ENCODE measurements at places on chromosomes 6 and 20. TPM values are rescaled to one million over a fixed set of nuclear protein-coding genes. Genes with fewer than 3 reads are reported as not detected.

Gene KIAA0408
- polyA plus RNA-seq, result 0.14 TPM

Gene BPIFA3
- polyA plus RNA-seq, result not detected

Gene CD93
- not detected for polyA plus RNA-seq

Gene HLA-DOB
- polyA plus RNA-seq, result 0.48 TPM

Gene TCP11
- not detected for polyA plus RNA-seq

Gene ACSS2
- 17.5 TPM for polyA plus RNA-seq

Gene KCNG1
- polyA plus RNA-seq, result not detected

Gene RARS2
- 32.3 TPM for polyA plus RNA-seq

Gene SMLR1
- polyA plus RNA-seq, result not detected

Gene NRSN1
- not detected for polyA plus RNA-seq

Gene BPIFB2
- polyA plus RNA-seq, result not detected

Gene PROKR2
- not detected for polyA plus RNA-seq

Gene DACT2
- not detected for polyA plus RNA-seq

Gene TNNC2
- not detected for polyA plus RNA-seq

Gene EBF4
- 0.09 TPM for polyA plus RNA-seq

Gene PFDN6
- 26.5 TPM for polyA plus RNA-seq
